ENCODE measurements at places on chromosomes 2 and 18.

DNA sequence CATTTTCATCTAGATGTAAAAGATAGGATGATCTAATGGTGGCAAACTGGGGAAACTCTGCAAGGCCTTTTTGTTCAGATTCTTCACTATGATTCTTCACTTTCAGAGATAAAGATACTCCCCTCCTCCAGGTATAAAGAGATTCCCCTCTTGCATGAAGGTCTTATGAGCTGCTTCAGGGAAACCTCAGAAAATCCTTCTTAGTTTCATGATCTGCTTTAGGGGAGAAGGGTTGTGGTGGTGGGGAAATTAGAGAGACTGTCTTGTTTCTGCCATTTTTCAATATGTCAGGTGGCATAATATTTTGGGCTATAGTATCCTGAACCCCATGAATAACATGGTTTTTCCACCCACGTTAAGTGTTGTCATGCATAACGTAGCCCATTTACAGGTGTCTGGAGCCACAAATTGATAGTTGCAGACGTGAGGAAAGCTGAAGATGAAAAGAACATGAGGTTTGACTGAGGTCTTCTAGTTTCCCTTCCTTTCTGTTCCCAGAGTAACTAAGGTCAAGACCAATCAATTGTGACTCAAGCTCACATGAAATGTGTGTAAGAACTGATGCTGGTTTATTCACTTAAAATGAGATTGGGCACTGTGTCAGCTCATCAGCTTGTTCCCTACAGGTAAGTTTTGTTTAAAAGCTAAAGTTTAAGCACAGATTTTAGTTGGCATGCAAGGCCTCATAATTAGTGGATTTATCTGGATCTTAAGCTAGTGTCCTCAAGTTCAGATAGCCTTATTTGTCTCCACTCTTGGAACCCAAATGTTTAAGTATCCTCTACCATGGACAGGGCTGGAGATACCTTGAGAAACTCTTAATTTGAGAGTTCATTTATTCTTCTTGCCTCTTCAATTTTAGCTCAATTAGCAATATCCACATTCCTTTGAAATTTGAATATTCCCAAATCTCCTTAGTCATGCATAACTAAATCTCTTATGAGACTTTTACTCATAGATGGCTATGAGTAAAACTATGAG, 304.5 kb upstream of the FANCL start:
- no peak for DNase-seq

DNA sequence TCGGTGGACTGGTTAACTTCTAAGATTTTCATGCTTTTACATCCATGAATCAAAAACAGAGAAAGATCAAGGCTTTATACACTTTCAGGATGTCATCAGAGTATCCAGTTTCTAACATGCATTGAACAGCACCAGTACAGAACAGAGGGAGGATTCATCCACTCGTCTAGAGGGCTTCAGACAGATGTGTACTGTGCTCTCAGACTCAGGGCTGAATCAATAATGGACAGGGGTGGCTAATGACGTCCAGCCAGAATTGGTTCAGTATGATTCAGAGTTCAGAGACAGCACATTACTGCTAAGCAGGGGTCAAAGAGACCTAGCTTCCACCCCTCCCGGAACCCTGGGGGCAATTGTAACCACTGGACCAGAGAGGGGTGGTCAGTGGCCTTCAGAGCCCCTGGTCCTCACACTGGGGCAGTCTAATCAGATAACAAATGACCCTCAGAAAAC, 37.3 kb downstream of the RNU4ATAC start:
- no peak for DNase-seq

DNA sequence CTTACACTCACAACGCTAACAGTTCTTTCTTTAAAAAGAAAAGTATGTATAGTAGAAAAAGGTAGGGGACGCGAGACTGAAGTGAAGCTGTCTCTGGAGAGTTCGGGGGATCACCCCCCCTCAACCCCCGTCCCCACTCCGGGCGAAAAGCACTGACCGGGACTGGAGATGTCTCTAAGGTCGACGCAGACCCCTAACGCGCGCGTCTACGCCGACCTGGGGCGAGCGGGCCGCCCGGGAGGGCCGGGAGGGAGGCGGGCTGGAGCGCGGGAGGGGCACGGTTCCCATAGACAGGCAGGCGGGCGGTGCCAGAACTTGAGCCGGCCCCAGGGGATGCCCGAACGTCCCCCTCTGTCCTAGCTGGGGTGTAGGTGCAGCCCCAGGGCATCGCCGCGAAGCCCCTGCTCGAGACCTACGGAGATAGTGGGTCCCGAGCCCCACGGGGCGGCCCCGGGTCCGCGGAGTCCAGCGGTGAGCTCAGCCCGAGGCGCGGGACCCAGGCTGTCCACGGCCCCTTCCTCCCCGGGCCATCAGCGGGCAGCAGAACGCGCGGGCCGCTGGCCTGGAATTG, 82.2 kb downstream of the CHRNA1 start:
- DNase-seq: no peak

DNA sequence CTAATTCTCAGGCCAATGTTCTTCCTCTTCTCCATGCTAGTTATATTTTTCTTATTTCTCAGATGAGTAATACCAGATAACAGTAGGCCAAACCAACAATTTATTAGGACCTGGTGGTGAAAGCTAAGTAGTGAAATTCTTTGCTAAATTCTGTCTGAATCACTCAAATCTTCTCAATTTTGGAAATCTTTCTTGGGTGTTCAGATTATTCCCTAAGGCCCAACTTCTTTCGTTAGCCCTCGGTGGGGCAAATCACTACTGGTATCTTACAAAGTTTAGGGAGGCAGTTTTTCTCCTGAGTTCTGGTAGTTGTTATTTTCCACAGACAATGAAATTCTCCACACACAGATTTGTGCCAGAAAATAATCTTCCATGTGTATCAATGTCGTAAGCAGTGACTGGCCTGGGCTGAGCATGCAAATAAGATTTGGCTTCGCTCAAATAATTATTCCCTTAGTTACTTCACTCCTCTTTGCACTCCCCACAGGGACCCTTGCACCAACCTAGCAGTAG, 443.5 kb upstream of the SLC14A2 start:
- DNase-seq: no peak

GRCh38 chr2:43427032-43427424, 168.8 kb downstream of the THADA start:
- no peak for DNase-seq

DNA sequence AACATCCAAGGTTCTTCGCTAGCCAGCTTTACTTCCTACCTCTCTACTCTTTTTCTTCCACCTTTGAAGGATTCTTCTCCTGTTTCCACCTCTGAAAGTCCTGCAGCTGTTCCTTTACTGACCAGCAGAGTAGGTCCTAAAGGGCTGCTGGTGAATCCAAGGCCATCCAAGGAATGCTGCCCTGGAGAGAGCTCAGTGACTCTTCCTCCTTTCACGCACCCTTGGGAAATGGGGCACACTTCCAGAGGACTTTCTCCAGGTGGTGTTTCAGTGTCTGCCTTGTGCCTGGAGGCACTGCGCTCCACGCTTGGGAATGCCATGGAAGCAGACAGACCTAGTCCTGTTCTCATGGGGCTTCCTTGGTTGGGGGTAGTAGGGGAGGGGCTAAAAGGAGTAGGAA, 45.4 kb downstream of the SLC16A14 start:
- no peak for DNase-seq
